ENCODE measurements at places on chromosomes 4 and X.

DNA sequence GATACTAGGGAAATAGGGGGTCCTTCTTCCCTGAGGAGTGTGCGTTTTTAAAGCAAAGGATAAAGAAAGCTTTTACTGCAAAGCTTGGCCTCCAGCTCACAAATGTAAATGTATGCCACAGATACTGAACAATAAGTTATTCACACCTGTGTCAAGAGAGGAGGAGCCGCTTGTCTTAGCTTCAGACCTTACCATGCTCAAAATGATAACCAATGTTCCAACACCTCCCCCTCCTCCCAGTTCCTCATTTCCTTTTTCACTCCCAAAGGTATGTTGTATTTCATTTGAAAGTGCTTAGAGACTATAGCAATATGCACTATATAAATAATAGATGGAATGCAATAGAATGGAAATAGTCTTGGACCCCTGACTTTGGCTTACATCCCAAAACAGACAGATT is 47.0 kb upstream of the RAPGEF2 start:
- DNase-seq = no peak

- no peak for DNase-seq
Measured at GRCh38 chr4:180641495-180641894, 1601.7 kb upstream of the TENM3 start.

DNA sequence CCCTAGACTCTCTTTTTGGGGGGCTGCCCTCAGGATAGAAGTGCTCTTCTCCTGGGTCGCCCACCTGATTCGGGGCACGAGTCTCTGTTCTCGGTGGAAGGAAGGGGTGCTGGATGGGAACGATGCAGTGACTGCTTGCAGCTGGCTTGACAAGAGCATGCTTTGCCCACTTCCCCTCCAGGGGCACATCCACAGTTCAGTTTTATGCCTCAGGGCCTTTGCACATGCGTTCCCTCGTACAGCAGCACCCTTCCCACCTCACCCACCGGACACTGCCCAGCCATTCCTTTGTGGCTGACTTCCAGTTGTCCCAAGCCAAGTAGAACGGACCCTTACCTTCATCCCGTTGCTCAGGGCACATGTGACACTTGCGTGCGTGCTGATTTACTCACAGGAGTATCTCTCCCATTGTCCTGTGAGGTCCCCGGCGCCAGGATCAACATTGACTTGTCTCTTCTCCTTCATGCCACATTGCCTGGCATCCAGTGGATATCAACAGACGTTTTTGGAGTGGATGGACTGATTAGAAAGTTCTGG is 60.0 kb downstream of the C4orf50 start:
- no peak for DNase-seq

- no peak for DNase-seq
Measured at GRCh38 chr4:55546506-55546755, 278 bp downstream of the CLOCK start.

DNA sequence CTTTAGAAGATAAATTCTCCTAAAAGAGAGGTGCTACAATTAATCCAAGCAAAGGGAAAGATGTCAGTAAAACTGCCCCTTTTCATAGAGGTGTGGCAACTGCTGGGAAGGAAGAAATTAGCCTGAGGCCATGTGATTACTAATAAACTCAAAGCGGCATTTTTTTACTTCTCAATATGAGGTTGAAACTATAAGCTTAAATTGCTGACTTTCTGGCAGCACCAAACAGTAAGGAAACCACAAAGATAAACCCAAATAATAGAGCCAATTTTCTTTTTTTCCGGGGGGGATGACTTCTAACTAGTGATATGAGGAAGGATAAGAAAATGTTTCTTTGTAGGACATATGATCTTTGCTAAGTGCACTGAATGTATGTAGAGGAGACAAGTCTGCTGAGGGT is 30.9 kb downstream of the AR start:
- DNase-seq = no peak

- DNase-seq = no peak
Measured at GRCh38 chrX:125810856-125811255, 355.2 kb downstream of the DCAF12L2 start.

DNA sequence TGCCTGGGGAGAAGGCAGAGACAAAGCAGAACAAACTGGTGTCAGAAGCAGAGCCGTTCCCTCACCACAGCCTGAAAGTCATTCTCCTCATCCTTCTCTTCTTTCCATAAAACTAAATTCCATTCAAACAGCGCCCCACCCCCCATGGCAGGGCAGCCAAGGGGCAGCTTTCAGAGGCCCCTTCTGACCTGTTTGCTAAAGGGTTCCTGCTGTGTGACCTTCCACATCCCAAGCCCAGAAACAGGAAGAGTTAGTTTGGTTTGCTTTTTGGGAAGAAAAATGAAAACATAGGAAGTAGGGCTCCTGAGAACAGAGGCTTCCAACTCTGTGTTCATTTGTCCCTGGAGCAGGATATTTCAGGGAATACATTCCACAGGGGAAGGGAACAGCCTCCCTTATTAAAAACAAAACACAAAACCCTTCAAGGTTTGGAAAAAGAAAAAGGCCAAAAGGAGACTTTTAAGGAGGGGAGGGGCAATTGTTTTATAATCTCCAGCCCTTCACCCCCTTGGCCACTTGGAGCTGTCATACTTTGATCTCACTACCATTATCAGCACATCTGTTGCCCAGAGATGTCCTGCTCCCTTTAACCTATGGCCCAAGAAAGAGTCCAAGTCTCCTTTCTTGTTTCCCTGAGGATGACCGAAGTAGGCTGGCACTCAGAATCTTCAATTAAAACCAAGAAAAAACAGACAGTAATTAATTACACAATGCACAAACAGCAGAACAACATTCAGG is 25.3 kb downstream of the STARD8 start:
- no peak for DNase-seq

DNA sequence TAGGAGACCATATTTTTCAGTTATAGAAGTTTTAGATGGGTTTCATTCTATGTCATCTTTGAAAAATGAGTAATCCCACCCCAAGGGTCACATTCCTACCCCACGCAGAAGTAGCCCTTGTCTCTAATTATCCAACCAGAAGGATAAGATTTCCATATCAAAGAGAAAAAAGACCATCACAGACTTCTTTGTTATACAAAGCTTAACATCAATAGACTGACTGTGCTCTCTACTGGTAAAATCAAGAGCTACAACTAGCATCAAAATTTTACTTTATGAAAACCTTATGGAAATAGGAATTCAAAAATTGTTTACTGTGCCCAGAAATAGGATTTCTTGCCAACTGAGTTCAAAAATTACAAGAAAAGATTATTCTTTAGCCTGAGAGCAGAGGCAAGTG is 24.9 kb downstream of the TNMD start:
- DNase-seq = no peak

DNA sequence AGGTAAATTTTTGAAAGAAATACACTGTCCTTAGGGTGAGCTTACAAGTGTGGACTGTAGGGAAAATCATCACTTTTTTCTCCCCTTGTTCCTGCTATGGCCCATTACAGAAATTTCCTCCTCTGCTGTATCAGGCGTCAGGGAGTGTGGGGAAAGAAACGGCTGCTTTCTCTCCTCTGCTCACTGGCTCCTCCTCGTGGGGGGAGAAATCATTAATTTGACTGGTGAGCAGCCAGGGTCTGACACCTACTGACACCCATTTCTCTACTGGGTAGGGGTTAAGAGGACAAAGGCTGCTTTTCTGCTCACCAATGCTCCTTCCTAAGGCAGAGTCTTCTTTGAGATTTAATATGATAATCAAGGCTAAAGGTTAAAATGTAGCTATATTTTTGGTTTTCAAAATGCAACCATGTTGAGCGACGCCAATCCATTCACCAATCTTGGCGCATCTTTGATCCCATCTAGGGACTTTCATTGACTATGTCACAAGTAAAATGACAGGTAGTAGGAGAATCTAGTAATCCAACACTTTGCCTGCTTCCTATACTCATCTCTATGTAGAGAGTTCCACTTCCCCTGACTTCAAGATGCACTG is 25.1 kb downstream of the SETD7 start:
- no peak for DNase-seq

- DNase-seq = no peak
Measured at GRCh38 chr4:168882650-168883233, 127.3 kb downstream of the CBR4 start.

DNA sequence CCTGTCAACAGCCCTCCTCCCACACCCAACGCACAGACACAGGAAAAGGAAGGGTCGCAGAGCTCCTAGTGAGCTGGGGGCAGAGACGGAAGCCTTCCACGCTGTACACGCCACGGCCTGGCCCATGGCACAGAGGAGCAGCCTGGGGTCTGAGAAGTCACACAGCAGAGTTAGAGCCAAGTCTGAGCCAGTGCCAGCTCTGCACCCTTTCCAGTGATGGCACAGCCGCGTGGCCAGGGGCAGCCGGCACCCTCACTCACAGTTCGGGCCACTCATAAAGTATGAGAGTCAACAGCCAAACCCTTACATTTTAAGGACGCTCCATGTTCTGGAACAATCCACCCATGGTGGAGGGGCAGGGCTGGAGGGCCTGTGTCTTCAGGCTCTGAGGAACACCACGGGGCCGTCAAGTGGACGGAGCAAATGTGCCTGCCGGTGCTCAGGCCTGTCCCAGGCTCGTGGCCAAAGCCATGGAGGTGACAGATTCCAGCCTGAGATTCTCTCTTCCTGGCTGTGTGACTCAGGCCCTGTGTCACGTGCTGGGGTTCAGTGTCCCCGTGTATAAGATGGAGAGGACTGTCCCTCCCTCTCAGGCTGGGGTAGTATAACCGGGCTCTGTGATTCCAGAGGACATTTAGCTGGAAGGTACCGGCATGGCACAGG is 91.2 kb downstream of the ABLIM2 start:
- DNase-seq = no peak

DNA sequence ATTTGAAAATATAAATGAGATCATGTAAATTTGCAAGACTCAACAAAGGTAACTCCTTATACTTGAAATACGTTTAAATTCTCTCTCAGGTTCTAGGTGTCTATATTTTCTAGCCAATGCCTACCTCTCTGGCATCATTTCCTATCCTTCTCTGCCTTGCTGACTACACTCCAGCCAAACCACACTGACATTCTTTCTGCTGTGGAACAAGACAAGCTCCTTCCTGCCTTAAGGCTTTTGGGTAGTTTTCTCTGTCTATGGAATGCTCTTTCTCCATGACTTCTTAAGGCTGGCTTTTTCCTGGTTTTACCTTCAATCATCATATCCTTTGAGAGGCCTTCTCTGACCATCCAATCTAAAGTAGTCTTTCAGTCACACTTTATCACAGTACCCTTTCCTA is 201.0 kb downstream of the SPRY1 start:
- no peak for DNase-seq

- no peak for DNase-seq
Measured at GRCh38 chrX:63686878-63687714, 97.9 kb downstream of the ARHGEF9 start.

DNA sequence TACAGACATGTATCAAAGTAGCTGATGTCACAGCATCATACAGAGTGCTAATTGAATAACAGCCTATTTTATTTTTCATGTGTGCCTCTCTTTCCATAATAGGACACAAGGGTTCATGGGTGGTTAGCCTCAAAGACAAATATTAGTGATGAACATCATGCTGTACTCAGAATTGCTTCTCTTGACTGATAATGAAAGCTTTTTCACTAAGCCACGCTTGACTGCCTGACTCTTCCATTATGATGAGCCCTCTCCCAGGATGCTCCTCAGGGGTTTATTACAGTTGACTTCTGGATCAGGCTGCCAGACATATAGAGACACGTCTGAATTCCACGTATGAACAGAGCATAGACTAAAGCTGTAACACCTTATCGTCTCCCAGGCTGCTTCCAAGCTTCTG is 2757.5 kb downstream of the PCDH7 start:
- no peak for DNase-seq

DNA sequence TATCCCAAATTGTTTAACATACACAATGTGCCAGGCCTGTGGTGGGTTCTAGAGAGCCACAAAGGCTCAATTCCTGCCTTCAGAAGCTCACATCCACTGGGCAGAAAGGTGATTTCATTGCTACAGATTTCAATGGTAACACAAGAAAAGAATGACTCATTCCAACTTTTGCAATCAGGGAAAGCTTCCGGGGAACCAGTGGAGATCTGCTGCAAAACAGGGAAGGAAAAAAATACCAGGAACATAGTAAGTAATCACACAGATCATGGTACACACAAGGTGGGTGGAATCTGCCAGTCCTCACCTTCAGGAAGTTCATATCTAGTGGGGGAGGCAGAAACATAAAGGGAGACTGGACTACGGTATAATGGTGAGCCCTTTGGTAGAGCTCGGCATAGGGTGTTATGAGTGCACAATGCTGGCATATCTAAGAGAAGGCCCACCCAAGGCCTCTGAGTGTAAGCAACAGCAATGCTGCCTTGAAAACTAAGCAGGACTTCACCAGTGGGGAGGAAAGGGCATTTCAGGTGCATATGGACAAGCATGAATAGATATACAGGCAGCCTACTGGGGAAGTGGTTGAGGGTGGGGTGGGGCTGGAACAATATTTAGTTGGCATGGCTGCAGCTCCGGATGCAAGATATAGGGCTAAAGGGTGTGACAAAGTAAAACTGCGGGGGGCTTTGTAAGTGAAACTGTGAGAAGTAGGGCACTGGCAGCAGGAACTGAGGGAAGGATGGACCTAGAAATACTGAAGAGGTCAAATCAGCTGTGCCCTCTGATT is 24.2 kb downstream of the GPRIN3 start:
- DNase-seq = no peak

- DNase-seq = no peak
Measured at GRCh38 chrX:102958794-102959193, 21.7 kb downstream of the RAB40AL start.

GRCh38 chr4:95627024-95627605 is 78.3 kb upstream of the UNC5C start:
- no peak for DNase-seq

GRCh38 chr4:186021461-186022167 is 47.3 kb upstream of the TLR3 start:
- no peak for DNase-seq

DNA sequence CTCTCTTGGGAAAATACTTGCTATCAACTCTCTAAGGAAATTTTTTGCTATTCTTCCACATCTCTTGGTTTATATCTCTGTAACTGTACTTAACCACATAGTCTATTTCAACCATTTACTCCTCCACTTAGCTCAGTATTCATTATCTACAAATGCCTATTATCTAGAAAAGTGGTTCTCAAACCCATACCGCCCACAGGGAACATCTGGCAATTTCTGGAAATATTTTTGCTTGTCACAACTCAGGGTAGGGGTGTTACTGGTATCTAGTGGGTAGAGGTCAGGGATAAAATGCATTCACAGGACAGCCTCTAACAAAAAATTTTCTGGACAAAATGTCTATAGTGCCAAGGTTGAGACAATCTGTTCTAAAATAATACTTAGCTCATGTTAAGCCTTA is 14.4 kb downstream of the ATRX start:
- no peak for DNase-seq

DNA sequence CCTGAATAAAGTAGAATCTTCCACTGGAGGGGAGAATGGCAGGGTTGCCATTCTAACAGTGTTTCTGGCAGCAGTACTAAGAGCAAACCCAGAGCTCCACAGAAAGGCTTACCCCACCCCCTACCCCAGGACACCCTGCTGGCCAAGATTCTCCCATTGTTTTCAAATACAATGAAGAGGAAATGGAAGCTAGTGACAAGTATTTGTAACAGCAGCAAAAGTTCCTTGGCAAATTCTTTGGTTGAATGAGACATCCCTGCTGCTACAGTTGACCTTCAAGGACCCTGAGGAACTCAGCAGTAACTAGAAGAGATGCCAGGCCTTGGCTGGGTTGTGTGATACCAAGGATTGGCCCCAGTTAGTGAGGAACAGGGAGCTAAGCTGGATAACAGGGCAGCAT is 124.2 kb upstream of the DGKK start:
- no peak for DNase-seq

Measured in activated CD8-positive, alpha-beta memory T cell treated with anti-CD3 and anti-CD28 coated beads for 48 hours (primary cell).